Smooth muscle cell of the umbilical artery (primary cell): ENCODE measurements at places on chromosomes 4 and X. TPM values are rescaled to one million over a fixed set of nuclear protein-coding genes. Genes with fewer than 3 reads are reported as not detected.

The IL2RG gene
- total RNA-seq, result not detected in 2 replicates

The TLR10 gene
- not detected in 2 replicates for total RNA-seq

The DRP2 gene
- total RNA-seq, result 2.4 and 2.6 TPM in 2 replicates

The CORIN gene
- 0.23 TPM in 1 of 2 replicates, not detected in the other for total RNA-seq

The GLRB gene
- total RNA-seq, result 15.0 and 17.8 TPM in 2 replicates

The GRPR gene
- under 0.01 and 0.05 TPM in 2 replicates for total RNA-seq
